ENCODE measurements at places on chromosomes 11 and 22.

DNA sequence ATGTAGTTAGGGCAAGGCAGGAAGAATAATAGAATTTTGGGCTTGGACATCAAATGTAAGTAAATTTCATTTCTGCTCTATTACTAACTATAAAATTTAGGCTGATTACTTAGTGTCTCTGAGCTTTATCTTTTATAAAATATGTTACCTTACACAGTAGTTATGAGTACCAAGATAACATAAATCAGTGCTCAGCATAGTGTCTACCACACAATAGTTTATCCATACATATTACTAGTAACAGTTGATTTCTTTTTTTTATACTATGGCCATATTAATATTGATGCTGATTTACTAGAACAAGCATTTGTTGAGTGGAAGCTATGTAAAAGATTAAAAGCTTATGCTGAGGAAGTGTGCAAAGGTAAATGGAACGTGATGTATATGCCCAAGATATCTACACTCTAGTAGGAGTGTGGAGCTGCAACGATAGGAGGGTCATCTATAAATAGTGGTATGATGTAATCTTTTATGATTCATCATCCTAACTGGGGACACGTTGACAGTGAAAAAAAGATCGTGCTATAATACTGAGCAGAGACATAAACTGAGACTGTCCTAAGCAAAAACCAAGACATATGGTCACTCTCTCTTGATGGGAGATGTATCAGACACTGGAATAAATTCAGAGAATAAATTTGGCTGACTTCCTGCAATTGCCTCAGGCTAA, 8.7 kb upstream of the SLC5A12 start:
- no peak for DNase-seq

DNA sequence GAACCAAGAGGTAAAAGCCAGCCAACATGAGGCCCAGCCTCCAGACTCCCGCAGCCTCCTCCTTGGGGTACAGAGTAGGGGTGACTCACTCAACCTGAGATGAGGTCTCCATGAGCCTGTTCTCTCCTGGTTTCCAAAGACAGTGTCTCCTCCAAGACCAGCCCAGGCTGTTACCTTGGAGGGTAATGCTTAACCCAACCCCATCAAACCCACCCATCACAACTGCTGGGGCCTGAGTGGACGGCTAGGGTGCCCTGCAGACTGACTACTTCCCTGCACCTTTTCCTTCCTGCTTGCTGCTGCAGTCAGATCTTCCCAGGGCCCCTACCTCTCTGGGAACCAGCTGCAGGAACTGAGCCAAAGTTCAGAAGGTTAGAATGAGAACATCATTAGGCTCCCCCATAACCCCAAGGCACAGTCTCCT, 5.1 kb upstream of the NOL12 start:
- no peak for DNase-seq

- DNase-seq: peak; percentile 81
Measured at GRCh38 chr22:45268958-45269844, 15.5 kb upstream of the UPK3A start.

- no peak for DNase-seq
Measured at GRCh38 chr11:19770277-19770676, 57.6 kb downstream of the NAV2 start.

All from dermis blood vessel endothelial cell (primary cell).